Chondrocyte (in vitro differentiated cells): ENCODE measurements at places on chromosomes 1 and 21. TPM values are rescaled to one million over a fixed set of nuclear protein-coding genes. Genes with fewer than 3 reads are reported as not detected.

DNA sequence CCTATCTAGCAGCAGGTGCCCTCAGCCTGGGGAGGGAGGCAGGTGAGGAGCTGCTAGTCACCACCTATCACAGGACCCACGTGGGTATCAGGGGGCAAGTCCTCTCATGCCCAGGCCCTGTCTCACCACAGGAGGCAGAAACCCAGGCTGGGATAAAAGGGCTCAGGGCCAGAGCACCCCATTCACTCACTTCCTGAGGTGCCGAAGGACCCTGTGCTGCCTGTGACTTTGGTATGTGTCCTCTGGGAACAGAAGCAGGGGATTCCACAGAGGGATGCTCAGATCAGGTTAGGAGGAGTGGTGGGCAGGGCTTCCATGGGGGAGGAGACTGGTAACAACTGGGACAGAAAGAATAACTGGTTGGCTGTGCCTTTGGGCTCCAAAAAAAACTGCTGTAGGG lies at the start of gene LCE1E:
LCE1E (plus strand) TSS at position 181 of the 400 bp plus-strand sequence. CDS start 1,043 bp downstream, outside the sequence.
- no peaks in the 10 kb centered on the region for H3K27me3 ChIP-seq
- H3K27ac ChIP-seq, result no peak within 1 kb of the TSS
- H3K36me3 ChIP-seq, result no peaks in the 10 kb centered on the region
- H3K4me3 ChIP-seq, result no peak within 1 kb of the TSS

DNA sequence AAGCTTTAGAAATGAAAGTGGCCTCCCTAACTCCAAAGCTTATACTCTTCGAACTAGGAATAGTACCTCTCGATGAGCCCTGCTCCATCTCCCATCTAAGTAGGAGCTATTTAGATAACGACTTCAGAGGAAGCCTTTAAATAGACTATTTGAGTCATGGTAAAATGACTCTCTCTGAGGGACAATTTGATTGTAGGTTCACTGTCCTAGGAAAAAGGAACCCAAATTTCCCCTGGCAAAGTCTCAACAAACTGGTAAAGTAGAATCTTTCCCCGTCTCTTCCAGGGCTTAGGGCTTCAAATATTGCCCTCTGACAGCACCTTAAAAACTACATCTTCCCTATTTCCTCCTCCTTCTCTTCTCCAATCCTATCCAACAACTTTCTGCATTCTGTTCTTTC lies 2.0 kb upstream of the FCER1A start:
- H3K4me3 ChIP-seq, result no peak overlapping the region
- no peaks in the 10 kb centered on the region for H3K36me3 ChIP-seq
- H3K27ac ChIP-seq, result no peak overlapping the region
- no peaks in the 10 kb centered on the region for H3K4me1 ChIP-seq
- peaks cover 14% of the 10 kb centered on the region for H3K27me3 ChIP-seq
- DNase-seq, result no peak

- peak overlapping the region; percentile 76 for H3K4me3 ChIP-seq
- H3K4me1 ChIP-seq, result peaks cover 7% of the 10 kb centered on the region
- no peaks in the 10 kb centered on the region for H3K27me3 ChIP-seq
- H3K27ac ChIP-seq, result peak overlapping the region; percentile 18
- H3K36me3 ChIP-seq, result no peaks in the 10 kb centered on the region
- no peak for DNase-seq
These were observed 18.1 kb upstream of the ZBTB8A start for GRCh38 chr1:32521165-32521564.

GRCh38 chr1:55484173-55484572 lies 269.0 kb upstream of the USP24 start:
- H3K36me3 ChIP-seq, result no peaks in the 10 kb centered on the region
- no peaks in the 10 kb centered on the region for H3K4me1 ChIP-seq
- H3K27me3 ChIP-seq, result no peaks in the 10 kb centered on the region
- no peak overlapping the region for H3K4me3 ChIP-seq

GRCh38 chr1:167367705-167368104 lies 147.0 kb downstream of the POU2F1 start:
- DNase-seq, result no peak
- H3K4me1 ChIP-seq, result peaks cover 5% of the 10 kb centered on the region
- no peak overlapping the region for H3K27ac ChIP-seq
- peaks cover 2% of the 10 kb centered on the region for H3K36me3 ChIP-seq

DNA sequence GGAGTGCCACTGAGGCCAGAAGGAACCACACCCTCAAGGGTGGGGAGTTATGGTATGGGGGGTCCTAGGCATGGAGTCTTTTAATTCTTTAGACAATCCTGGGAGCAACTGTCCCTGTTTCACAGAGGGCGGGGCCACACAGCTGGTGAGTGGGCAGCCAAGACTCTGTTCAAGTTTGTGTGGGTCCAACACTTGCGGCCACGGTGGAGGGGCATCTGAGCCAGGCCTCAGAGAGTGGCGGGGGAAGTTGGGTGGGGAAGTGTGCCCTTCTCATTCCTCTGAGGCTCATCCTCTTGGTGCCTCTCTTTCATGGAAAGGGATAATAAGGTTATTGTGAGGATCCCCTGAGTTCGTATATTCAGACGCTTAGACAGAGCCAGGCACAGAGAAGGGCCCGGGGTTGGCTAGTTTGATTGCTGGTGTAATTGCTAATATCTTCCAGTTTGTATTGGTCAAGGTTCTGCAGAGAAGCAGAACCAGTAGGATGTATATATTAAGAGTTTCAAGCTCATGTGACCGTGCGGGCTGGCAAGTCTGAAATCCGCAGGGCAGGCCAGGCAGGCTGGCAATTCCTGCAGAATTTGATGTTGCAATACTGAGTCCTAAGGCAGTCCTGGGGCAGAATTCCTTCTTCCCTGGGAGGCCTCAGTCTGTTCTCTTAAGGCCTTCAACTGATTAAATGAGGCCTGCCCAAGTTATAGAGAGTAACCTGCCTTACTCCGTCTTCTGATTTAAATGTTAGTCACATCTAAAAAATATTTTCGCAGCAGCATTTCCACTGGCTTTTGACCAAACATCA lies 15.9 kb downstream of the PCSK9 start:
- H3K4me1 ChIP-seq, result peaks cover 6% of the 10 kb centered on the region
- no peak overlapping the region for H3K4me3 ChIP-seq
- H3K27ac ChIP-seq, result no peak overlapping the region
- peak; percentile 43 for DNase-seq

GRCh38 chr1:65681096-65681495 lies 111.6 kb upstream of the PDE4B start:
- H3K27ac ChIP-seq, result no peak overlapping the region
- no peaks in the 10 kb centered on the region for H3K4me1 ChIP-seq
- H3K4me3 ChIP-seq, result no peak overlapping the region
- no peak for DNase-seq
- no peaks in the 10 kb centered on the region for H3K36me3 ChIP-seq

DNA sequence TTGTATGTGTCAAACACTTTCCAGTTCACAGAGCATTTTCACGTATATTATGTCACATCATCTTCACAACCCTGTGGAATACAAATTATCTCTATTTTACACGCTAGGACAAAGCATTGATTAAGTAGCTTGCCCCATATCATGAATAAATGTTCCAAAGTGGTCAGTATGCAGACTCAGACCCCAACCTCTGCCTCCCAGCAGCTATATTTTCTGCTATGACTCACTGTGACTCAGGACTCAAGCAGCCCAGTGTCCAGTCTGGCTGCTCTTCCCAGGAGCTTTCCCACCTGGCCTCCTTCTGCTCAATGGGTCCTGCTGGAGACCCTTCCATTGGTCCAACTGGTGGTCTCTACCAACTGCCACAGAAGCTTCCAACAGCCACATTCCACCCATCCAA lies 56.0 kb upstream of the RAP1A start:
- H3K4me3 ChIP-seq, result no peak overlapping the region
- H3K36me3 ChIP-seq, result no peaks in the 10 kb centered on the region
- no peak for DNase-seq
- H3K27me3 ChIP-seq, result no peaks in the 10 kb centered on the region
- H3K4me1 ChIP-seq, result peaks cover 16% of the 10 kb centered on the region
- H3K27ac ChIP-seq, result peak overlapping the region; percentile 42

- peaks cover 3% of the 10 kb centered on the region for H3K36me3 ChIP-seq
- H3K4me1 ChIP-seq, result no peaks in the 10 kb centered on the region
- H3K4me3 ChIP-seq, result no peak overlapping the region
- no peak overlapping the region for H3K27ac ChIP-seq
These were observed 53.3 kb downstream of the PTGFR start for GRCh38 chr1:78543941-78544643.

DNA sequence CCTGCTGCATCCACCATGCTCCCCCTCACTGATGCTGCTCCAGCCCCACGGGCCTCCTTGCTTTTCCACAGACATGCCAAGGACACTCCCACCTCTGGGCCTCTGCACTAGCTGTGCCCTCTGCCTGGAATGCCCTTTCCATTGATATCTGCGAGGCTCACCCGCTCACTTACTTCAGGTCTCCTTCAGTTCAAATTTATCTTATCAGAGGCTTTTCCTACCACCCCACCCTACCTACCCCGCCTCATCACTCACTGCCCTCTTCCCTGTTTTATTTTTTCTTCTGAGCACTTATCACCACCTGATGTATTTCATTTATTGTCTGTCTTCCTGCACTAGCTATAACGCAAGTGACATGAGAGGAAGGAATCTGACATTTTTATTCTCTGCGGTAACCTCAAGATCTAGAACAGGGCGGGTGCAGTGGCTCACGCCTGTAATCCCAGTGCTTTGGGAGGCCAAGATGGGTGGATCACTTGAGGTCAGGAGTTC lies 7.0 kb downstream of the HSPG2 start:
- peaks cover 9% of the 10 kb centered on the region for H3K36me3 ChIP-seq
- DNase-seq, result no peak
- H3K27ac ChIP-seq, result peak overlapping the region; percentile 94
- no peak overlapping the region for H3K4me3 ChIP-seq
- H3K27me3 ChIP-seq, result no peaks in the 10 kb centered on the region

GRCh38 chr21:36719614-36720013 lies 20.7 kb downstream of the SIM2 start:
- peaks cover 14% of the 10 kb centered on the region for H3K4me1 ChIP-seq
- no peak overlapping the region for H3K27ac ChIP-seq
- H3K27me3 ChIP-seq, result peaks cover 19% of the 10 kb centered on the region
- H3K4me3 ChIP-seq, result no peak overlapping the region

- H3K4me1 ChIP-seq, result no peaks in the 10 kb centered on the region
- no peak overlapping the region for H3K4me3 ChIP-seq
These were observed 204.5 kb upstream of the LRRC7 start for GRCh38 chr1:69363236-69363635.

DNA sequence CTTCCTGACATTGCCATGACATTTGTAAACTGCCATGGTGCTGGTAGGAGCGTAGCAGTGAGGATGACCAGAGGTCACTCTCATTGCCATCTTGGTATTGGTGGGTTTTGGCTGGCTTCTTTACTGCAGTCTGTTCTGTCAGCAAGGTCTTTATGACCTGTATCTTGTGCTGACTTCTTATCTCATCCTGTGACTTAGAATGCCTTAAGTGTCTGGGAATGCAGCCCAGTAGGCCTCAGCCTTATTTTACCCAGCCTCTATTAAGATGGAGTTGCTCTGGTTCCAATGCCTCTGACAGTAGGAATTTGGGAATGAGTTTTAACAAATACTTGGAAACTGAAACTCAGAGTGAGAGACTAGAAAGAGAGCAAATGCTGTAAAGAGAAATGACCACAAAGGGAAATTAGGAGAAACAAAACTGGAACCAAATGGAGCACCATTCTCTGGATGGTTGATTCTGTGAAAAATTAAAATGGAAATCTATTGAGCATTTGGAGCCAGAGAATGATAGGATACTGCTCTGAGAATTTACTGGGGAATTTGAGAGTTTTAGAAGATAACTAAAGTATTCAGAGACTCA lies 50.1 kb upstream of the RHOU start:
- H3K36me3 ChIP-seq, result peaks cover 9% of the 10 kb centered on the region
- no peak overlapping the region for H3K27ac ChIP-seq
- H3K27me3 ChIP-seq, result no peaks in the 10 kb centered on the region
- no peak overlapping the region for H3K4me3 ChIP-seq

GRCh38 chr1:42886046-42886739 lies 39.8 kb downstream of the ZNF691 start:
- no peaks in the 10 kb centered on the region for H3K36me3 ChIP-seq
- no peak overlapping the region for H3K27ac ChIP-seq
- no peak for DNase-seq
- peaks cover 13% of the 10 kb centered on the region for H3K27me3 ChIP-seq

Gene OR2L2
- total RNA-seq, result 0.07 TPM in 1 of 3 replicates, not detected in the others

Gene PLA2G5
- not detected in 3 replicates for total RNA-seq

Gene ANGEL2
- 20.4 to 28.1 TPM (median 21.2 TPM) in 3 replicates for total RNA-seq

Gene FAAH
- total RNA-seq, result 7.0 to 15.0 TPM (median 14.1 TPM) in 3 replicates

Gene TMEM269
- 0.20 to 0.70 TPM (median 0.23 TPM) in 3 replicates for total RNA-seq

Gene SAMSN1
- not detected in 3 replicates for total RNA-seq

Gene ZBTB8A
- total RNA-seq, result 11.8 to 13.2 TPM (median 12.7 TPM) in 3 replicates

Gene GPA33
- 0.99 TPM in 1 of 3 replicates, not detected in the others for total RNA-seq
